ENCODE measurements at places on chromosomes 1 and 21.

- no peak for DNase-seq
These were observed 87.9 kb downstream of the CDC14A start for GRCh38 chr1:100440075-100440809.

- DNase-seq, result no peak
These were observed 78.4 kb upstream of the SLC45A1 start for GRCh38 chr1:8239306-8240023.

GRCh38 chr1:174914991-174915390 is 84.8 kb upstream of the CACYBP start:
- no peak for DNase-seq

GRCh38 chr1:174902531-174903099 is 97.1 kb upstream of the CACYBP start:
- no peak for DNase-seq

DNA sequence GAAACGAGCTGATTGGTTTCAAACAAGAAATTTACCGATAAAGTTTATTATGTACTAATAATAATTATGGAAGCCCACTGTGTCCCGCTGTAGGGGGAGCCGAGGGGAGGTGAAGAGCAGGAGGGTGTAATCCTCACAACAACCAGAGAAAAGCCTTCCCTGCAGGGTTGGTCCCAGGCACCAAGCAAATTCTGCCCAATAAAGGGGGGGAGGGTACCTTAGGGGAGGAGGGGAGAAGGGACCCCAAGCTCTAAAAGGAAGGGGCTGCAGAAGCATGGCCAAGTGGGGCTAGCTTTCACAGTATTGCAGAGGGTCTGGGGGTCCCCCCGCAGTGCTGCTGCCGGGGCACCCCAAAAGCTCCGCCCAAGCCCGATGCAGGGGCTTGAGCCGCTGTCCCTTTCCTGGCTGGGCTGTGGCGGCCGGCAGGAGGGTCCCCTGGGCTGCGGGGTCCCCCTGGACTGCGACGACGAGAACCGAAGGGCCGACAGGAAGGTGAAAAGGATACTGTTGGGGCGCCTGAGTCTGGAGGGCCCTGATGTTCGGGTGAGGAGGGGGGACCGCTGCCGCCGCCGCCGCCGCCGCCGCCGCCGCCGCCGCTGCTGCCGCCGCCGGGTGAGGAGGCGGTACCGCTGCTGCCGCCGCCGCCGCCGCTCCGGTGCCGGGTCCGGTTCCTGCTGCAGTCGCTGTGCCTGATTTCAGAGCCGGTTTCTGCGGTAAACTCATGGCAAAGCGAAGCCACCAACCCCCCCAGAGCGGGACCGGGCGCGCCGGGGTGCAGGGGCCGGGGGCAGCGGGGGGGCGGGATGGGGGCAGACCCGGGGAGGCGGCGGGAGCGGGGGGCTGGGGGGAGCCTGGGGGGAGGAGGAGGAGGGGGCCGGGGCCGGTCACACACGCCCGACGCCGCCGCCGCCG is 771 bp downstream of the EIF4G3 start:
- DNase-seq, result peak; percentile 20

DNA sequence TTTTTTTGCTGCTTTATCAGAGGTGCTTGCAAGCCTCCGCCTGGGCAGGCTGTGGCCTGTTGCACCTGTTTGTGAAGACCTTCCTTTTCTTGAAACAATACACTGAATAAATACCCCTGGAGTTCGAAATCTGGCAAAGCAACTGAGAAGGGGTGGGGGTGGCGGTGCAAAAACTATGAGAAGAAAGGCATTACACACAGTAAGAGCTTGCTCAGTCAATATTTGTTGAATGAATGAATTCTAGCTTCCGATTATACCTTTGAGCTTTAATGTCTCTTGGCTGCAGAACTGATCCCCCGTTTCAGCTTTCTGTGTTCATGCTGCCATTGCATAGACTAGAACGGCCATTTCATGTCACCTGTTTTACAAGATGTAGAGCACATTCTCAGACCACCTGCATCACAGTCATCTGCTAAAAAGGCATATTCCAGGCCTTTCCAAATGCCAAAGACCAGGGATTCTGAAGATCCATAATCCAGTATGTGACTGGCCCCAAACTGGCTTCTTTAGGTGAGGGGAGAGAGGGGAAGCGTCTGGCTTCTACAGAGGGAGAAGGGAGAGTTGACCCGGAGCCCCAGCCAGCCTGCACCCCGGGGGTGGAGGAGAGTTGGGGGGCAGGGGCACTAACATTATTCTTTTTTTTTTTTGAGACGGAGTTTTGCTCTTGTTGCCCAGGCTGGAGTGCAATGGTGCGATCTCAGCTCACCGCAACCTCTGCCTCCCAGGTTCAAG is 111.5 kb downstream of the ETS2 start:
- DNase-seq, result no peak

DNA sequence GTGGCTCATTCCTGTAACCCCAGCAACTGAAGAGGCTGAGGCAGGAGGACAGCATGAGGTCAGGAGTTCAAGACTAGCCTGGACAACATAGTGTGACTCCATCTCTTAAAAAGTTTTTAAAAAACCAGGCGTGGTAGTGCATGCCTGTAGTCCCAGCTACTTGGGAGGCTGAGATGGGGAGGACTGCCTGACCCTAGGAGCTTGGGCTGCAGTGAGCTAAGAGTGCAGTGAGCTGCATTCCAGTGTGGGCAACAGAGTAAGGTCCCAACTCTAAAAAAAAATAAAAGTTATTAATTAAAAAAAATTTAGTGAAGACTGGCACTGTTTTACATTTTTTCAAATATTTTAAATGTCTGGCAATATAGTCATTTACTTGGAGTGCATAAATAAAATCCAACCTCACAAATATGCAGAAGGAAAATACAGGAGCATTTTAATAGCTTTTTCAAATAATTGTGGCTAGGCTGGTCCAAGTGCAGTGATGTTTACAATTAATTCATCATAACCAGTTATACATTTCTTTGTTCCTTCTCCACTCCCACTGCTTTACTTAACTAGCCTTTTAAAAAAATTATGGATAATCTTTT is 10.8 kb downstream of the ZBTB8OS start:
- no peak for DNase-seq

DNA sequence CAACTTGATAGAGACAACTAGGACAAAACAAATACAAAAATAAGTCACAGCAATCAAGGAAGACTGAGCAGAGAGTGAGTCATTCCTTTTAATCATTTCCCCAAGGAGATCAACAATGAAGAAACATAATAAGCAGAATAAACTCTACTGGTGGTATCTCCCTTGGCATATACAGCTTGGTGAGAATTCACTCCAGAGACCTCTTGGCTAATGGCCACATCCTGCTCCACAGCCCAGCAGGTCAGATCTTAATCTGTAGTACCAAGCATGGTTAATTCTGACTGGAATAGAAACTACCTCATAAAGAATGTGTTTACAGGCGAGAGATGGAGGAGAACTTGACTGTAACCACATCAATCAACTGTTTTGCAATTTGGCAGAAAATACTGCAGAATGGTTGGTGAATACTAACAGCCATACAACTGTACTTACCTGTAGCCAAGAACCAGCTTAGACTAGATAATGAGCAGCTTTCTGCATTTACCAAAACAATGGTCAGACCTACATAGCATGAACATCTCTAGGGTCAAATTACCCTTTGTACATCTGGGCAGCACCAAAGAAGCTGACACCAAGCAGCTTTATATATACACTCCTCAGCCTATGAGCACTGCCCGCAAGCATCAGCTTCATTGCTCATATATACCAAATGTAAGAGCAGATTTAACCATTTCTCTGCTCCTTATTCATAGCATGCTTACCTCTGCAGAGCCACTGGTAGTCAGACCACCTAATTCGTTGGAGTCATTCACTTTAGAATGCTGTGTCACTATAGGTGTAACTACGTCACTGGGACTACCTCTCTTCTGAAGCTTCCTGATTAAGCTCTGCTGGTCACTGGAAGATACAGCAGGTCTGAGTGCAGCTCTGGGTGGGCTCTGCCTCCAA is 51.0 kb downstream of the KIAA0319L start:
- no peak for DNase-seq

- DNase-seq, result peak; percentile 93
These were observed 302.6 kb upstream of the RRP15 start for GRCh38 chr1:217982331-217983050.

DNA sequence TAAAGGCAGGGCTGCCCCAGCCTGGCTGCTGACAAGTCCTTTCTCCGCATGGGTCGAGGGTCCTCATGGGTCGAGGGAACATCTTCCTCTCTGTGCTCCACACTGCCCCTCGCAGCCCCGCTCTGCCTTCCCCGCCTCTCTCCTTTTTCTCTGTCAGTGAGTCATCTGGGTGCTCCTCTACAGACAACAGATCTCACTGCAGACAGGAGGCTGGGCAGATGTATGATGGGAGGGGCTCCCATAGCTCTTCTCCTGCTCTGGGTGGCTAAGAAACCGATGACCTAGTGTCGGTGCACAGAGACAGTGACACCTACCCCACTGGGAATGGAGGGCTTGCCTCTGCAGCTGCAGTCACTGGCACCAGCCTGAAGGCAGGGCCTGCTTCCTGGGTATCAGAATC is 5.5 kb downstream of the KCNA10 start:
- DNase-seq, result peak; percentile 39

DNA sequence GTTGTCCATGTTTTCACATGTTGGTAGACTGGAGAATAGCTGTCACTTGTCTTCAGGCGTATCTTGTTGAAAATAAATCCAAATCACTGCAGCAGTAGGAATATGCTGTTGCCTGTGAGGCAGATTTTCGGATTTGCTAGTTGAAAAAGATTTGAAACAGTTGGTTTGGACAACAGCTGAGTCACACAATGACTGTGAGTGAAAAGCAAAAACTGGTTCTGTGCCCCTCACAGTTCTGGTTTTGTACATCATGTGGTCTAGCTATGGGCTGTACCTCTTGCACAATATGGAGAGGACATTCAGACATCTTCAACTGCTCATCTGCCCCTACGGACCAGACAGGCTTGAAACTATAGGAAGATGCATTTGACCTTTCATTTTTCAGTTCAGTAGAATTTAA is 1.8 kb downstream of the ARF1 start:
- no peak for DNase-seq

DNA sequence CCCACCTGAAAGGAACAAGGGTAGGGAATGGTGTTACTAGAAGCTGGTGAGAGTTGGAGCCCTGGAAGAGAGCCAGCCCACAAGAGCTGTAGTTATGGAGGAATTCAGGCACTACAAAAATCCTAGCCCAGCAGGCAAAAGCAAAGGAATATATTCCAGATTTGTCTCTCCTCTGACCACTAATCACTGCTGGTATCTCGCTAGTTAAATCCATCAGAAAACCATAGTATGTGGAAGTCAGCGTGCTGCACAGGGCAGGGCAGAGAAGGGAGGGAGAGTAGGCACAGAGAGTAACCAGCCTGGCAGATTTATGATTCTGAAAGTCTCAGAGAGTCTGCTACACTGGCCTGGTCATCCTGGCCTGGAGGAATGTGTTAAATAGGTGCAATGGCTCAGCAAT is 88.6 kb downstream of the SELENOF start:
- DNase-seq, result no peak

DNA sequence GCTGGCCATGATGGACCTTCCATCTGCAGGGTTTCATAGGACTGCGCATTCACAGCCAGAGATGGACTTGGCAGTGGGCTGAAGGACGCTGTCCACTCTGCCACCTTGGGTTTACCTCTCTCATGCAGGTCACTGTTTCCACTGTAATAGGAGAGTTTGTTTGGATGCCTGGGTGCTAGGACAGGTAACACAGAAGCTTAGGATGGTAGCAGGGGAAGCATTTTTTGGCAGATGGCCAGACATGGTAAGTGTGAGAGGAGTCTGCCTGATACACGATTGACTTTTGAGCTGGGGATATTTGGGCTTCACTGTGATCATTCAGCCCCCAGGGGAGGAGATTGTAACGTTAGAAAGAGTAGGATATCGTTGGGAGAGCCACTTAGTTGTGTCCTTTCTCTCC is 11.8 kb downstream of the PSEN2 start:
- DNase-seq, result no peak

DNA sequence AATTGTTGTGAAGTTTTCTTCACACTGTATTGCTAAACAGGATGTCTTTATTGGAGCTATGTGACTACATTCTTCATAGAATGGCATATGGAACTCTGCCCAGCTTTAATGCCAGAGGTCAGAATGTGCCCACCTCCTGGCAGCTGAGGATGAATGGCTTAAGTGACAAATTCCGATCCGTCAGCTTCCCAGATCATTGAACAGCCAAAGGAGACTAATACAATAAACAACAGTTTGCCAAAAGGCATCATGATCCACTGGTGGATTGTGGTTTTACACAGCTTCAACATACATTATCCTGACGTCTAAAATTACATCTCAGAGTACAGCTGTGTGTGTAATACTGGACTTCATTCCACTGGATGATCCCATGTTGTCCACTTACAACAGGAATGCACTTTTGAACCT is 68.7 kb upstream of the C1orf105 start:
- no peak for DNase-seq

DNA sequence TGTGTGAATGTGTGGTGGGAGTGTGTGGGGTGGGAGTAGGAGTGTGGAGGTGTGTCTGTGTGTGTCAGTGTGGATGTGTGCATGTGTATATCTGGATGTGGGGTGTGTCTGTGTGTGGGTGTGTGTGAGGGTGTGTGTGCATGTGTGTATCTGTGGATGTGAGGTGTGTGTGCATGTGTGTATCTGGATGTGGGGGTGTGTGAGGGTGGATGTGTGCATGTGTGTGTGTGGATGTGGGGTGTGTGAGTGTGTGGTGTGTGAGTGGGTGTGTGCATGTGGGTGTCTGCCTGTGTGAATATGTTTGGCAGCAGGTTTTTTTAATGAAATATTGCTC is 106.1 kb downstream of the PDE9A start:
- DNase-seq, result no peak

GRCh38 chr1:156320560-156320959 is 17.5 kb downstream of the CCT3 start:
- no peak for DNase-seq

GRCh38 chr1:224851210-224851847 is 78.1 kb upstream of the DNAH14 start:
- DNase-seq, result peak; percentile 49

DNA sequence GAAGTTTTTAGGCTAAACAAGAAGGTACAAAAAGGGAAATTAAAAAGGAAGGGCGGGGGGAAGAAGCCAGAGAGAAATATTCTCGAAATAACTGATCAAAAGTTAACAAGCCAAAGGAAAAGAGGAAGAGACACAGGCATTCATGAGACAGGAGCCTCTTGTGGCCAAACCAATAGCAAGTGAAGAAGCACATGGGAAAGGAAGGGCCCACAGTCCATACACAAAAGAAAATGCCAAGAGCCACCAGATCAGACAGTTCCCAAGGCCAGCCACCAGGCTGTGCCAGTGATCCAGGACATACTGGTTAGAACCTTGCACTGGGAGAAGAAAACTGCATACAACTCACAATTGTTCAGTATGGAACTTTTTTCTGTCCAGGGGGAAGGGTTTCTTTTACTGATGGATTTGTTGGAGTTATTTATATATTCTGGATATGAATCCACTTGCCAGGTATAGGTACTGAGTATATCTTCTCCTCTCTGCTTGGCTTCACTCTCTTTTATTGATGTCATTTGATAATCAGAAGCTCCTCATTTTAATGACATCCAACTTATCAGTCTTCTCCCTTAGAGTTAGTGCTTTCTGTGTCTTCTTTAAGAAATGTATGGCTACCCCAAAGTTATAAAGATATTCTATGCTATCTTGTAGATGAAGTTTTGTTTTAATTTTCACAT is 76.8 kb downstream of the CD46 start:
- peak; percentile 64 for DNase-seq

GRCh38 chr21:28790335-28790734 is 202.3 kb downstream of the LTN1 start:
- DNase-seq, result no peak

- DNase-seq, result no peak
These were observed 24.8 kb downstream of the GPR137B start for GRCh38 chr1:236167154-236167553.

All from NCI-H1694 (cell line).